ENCODE measurements at places on chromosomes 4 and X.

GRCh38 chrX:78130396-78130795 lies 9.1 kb downstream of the TAF9B start:
- no peak for DNase-seq

DNA sequence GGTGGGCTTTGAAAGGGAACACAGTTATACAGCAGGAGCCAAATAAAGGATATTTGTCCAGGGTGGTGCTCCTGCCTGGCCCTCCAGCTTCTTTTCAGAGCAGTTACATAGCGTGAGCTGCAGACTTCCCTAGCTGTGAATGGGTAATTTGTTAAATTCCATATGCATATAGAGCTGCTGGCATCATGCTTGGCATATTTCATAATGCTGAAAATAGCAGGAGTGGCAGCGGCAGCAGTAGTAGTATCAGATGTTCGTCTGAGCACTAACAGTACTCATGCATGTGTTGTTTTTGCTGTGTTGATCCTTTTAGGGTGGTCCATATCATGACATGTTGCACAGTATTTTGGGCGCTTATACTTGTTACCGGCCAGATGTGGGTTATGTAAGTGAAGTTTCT lies 33.6 kb upstream of the TADA2B start:
- no peak for DNase-seq

- DNase-seq, result no peak
Observed at GRCh38 chr4:178953447-178954120, 1511.3 kb upstream of the AGA start.

- no peak for DNase-seq
Observed at GRCh38 chr4:124868495-124868894, 156.0 kb upstream of the ANKRD50 start.

- peak; percentile 30 for DNase-seq
Observed at GRCh38 chrX:154374313-154375155, at the start of gene FLNA. Gene FLNA, minus strand, starts transcription at chrX:154374634. Its CDS starts 3,389 bp downstream, at chrX:154371245.

DNA sequence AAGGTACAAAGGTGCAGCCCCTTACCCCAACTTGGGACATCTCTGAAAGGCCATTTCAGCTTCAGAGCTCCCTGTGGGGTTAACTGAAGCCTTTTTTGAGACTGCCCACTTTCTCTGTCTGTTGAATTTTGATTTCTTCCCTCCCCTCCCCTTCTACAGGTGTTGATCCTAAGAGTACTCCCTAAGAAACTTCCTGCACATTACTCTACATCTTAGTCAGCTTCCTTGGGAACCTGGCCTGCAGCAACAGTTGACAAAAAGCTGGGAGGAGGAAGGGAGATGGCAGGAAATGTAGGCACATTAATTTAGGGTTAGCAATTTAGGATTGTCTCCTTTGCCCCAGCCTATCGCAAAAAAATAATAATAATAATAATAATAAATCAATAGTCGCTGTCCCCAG lies 1.2 kb upstream of the IDS start:
- DNase-seq, result no peak

- no peak for DNase-seq
Observed at GRCh38 chrX:120773801-120774200, 101.9 kb downstream of the CT47B1 start.

GRCh38 chr4:89369581-89369980 lies 62.0 kb upstream of the GPRIN3 start:
- no peak for DNase-seq

- DNase-seq, result no peak
Observed at GRCh38 chr4:139457318-139457717, 3.4 kb downstream of the RAB33B start.

DNA sequence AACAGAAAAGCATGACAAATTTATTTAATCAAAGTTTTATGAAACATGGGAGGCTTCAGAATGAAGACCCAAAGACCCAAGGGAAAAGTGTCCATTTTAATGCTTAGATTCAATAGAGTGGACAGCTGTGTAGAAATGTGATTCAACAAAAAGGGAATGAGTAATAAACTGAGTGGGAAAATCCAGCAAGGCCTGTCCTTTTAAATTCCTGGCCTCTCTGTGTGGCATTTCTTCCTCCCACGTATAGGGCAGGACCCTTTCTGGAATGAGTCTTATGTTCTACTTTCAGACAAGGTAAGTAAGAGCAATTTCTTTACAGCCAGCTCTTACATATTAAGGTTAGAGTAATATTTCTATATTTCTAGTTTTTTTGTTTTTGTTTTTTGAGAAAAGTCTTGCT lies 14.5 kb downstream of the AASDH start:
- DNase-seq, result no peak

GRCh38 chrX:67648361-67648760 lies 104.5 kb downstream of the AR start:
- DNase-seq, result no peak

DNA sequence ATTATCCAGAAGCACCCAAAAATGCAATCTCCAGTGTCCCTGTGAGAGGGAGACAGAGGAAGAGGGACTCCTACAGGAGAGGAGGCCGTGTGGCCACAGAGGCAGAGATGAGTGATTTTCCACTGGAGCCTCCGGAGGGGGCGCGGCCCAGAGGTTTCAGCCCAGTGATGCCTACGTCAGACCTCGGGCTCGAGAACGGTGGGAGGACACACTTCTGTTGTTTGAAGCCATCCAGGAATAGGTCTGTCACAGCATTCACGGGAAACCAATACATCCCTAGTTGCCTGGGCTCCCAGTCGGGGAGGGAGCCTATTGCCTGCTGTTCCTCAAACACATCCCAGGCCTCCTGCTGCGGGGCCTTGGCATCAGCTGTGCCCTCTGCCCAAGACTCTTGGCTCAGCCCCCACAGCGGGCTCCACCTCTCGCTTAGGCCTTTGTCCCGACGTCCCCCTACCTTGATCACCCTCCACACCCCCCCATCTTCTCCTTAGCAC lies 39.2 kb upstream of the HMX1 start:
- DNase-seq, result no peak

DNA sequence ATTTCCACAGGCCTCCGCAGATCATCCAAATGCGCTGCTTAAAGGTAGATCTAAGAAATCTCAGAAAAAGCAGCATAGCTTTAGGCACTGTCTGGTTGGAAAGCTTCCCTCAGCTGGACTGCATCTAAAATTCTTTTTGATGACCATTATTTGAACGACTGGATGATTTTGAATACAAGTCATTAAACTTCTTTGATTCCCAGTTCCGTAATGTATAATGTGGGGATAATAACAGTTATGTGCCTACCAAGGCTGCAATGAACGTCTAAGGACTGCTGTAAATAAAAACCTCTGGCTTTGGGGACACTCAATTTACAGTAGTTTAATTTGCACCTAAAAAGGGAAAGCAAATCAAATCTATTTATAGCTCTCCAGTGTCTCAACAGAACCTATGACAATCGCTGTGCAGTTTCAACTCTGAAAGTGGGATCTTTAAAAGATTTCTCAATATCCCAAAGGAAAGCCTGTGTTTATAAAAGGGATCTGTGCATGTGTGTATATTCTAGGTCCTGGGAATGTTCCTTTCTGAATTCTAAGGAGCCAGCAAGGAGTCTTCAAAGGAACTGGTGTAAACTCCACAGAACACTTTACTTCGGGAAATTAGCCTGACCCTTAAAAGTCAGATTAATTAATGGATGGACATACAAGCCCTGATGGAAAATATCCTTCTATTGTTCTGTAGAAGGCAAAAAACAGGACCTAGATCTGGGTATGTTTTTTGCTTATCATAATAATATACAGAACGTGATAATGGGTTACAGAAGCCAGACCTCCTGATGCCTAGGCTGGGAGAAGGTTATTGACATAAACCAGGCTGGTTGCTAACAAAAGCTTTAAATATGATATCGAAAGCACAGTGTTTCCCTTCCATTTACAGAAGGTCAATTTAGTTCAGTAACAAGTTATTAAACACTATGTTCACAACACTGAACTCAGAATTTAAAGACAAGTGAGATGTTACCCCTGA lies 53.4 kb downstream of the AFAP1 start:
- no peak for DNase-seq

DNA sequence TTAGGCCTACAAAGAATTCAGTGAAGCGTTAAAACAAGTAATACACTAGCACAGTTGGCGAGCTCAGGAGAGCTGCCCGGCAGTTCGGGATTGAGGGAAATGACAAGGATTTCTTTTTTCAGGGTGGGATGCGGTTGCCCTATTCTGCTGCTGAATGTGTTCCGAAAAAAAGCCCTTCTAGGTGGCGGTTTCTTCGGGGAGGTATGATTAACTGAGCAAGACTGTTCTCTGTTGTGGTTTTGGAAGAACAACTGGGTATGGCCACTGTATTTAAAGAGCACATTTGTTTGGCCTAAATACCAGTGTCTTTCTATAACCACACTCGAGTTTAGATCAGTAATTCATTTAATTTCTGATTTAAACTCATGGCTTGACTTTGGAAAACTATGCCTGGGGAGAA lies 459.7 kb upstream of the FAT1 start:
- no peak for DNase-seq

DNA sequence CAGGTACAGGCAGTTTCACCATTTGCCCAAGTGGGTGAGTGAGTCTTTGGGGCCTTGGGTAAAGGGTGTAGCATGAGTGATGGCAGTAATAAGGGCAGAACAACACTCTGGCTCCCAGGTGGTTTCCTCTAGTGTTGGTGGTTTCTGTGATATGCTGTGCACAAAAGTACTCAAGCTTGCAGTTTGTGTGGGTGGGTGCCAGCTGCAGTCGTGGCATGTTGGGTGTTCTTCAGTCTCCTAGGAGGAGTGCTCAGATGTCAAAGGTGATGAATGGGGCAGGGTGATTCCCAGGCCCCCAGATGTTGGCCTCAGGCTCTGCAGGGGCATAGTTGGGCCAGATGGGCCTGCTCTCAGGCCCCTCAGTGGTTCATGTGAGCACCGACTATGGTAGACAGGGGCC lies 166.1 kb upstream of the KLF8 start:
- no peak for DNase-seq

- DNase-seq, result no peak
Observed at GRCh38 chr4:338759-339097, 1.1 kb downstream of the ZNF141 start.

DNA sequence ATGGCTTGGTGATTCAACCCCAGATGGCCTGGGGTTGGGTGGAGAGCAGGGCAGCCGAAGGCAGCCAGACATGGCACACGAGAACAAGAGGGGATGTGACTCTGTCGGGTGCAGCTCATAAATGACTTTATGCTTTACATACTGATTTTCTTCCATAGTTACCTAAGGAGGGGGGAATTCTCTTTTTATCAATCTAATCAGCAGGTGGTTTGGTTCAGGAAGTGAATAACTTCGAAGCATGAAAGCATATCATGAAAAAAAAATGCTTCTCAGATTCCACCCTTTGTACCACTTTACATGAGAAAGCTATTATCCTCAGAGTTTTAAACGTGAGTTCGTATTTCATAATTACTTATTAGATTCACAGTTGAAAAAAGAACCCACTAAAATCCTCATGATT lies 908.9 kb upstream of the LCORL start:
- DNase-seq, result no peak

DNA sequence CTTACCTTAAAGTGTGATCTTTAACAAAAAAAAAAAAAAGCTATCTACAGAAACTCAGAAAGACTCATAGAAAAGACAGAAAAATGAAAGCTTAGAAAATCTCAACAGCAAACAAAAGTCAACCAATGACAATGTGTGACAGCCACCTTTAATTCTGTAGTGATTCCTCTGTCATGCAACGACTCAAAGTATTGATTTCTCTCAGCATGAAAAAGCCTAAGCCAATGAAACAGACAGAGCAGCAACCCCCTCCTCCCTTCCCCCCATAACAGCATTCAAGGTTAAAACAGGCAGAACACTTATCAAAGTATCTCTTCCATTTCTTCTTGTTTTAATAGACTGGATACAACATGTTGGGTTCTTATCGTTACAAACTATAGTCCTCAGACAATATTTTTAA lies 112.5 kb downstream of the MAB21L2 start:
- DNase-seq, result no peak

- DNase-seq, result no peak
Observed at GRCh38 chr4:1247864-1248244, 1.1 kb downstream of the CTBP1 start.

GRCh38 chr4:5710961-5711478 lies at the start of gene EVC:
Gene EVC, plus strand, starts transcription at chr4:5711201. Its CDS starts 180 bp downstream, at chr4:5711381.
- DNase-seq, result peak; percentile 17

DNA sequence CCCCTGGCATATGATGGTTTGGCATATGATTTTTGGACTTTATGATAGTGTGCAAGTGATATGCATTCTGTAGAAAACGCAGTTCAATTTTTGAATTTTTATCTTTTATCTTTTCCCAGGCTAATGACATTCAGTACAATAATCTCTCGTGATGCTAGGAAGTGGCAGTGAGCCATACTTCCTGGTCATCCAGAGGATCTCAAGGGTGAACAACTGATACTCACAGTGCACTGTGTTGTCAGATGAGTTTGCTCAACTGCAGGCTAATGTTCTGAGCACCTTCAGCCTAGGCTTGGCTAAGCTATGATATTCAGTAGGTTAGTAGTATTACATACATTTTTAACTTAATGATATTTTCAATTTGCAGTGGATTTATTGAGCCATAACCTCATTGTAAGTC lies 405.3 kb downstream of the PCDH7 start:
- no peak for DNase-seq

GRCh38 chrX:48999030-48999429 lies 3.0 kb downstream of the GRIPAP1 start:
- no peak for DNase-seq

- peak; percentile 25 for DNase-seq
Observed at GRCh38 chrX:121308276-121308805, 260.9 kb downstream of the GLUD2 start.

DNA sequence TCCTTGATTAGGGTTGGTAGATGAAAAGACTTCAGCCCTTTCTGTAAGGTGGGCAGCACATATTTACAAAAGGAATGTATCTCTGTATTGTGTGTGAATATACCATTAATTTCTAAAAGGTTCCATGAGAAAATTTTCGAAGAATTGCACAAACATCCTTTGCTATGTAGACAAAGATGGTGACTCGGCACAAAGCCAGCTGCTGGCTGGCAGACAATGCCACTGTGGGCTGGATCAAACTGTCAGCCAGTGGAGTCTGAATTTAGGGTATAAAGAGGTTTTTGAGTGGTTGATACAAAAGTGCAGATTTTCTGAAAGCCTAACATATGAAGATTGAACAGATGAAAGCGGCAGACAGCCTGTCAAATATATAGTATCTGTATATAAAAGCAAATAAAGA lies 5.6 kb upstream of the TXK start:
- DNase-seq, result no peak

GRCh38 chr4:173509036-173510001 lies 20.7 kb downstream of the HAND2 start:
- DNase-seq, result no peak

- no peak for DNase-seq
Observed at GRCh38 chr4:945274-946102, 13.2 kb downstream of the TMEM175 start.

- DNase-seq, result no peak
Observed at GRCh38 chr4:187166886-187167512, 443.3 kb upstream of the FAT1 start.
